ENCODE measurements at places on chromosomes 2 and 18. TPM values are rescaled to one million over a fixed set of nuclear protein-coding genes. Genes with fewer than 3 reads are reported as not detected.

Gene SYT4
- not detected for total RNA-seq

Gene NT5C1B
- not detected for total RNA-seq

Gene KLHL41
- 0.87 TPM for total RNA-seq

Gene BMPR2
- total RNA-seq = 103 TPM

Gene CHRNA1
- total RNA-seq = not detected

Gene ENOSF1
- total RNA-seq = 45.3 TPM

DNA sequence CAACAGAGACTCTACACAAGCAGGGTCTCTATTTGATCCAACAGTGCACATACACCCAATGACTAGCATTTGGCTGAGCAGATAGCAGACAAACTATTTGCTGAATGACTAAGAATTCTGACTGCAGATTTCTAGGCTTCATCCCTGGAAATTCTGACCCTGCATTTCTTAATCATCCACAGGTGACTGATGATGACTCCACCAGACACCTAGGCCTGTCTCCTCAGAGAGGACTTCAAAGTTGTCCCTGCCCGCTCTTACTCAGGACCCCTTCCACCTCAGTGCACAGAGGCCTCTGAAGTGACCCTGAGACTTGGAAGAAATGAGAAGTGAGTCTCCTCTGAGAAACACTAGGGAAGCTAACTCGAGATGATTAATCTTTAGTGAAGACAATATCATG, 51.3 kb downstream of the SEPTIN10 start:
- no peak for DNase-seq

- no peak for DNase-seq
Measured at GRCh38 chr2:138061961-138062360, 97.7 kb downstream of the HNMT start.

DNA sequence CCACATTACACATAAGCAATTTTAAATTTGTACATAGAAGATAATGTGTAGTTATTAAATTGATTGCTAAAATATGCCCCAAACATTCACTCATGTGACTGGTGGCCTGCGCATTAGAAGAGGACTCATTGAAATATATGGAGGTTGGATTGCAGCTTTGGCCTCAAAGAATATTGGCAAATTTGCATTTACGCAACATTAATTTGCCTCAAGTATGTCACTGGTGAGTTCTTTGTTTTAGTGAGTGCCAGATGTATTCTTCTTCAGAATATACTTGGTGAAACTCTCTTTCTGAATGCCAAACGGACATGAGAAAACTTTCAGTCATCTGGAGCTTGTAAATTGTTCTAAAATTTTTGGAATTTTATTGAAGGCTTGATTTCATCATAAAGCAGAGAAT, 5.9 kb upstream of the EFEMP1 start:
- DNase-seq = no peak

DNA sequence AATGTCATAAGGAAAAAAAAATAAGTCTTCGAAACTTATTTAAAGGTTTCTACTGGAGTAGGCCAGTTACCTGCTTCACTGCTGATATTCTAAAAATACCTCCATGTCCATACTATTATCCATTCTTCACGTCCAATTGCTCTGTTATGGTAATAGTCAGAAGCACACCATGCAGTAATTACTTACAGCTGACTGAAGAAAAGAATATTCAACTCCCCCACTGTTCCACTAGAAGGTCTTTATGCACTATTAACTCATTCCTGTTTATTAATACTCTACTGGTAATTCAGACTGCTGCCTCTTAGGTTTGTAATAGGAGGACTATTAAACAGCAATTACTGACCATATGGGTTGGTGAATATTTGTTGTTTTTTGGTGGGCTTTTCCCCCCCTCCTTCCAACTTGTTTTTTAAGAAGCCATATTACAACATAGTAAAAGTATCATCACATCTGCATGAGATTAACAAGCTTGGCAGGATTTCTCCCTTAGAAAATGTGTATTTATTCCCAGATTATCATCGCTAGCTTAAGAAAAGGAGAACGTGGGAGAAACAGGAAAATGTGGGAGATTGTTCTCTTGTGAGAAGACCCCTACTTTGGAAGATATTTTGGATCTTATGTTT, 806.4 kb upstream of the FANCL start:
- DNase-seq = no peak

- no peak for DNase-seq
Measured at GRCh38 chr2:48927355-48927754, 171.8 kb upstream of the LHCGR start.

DNA sequence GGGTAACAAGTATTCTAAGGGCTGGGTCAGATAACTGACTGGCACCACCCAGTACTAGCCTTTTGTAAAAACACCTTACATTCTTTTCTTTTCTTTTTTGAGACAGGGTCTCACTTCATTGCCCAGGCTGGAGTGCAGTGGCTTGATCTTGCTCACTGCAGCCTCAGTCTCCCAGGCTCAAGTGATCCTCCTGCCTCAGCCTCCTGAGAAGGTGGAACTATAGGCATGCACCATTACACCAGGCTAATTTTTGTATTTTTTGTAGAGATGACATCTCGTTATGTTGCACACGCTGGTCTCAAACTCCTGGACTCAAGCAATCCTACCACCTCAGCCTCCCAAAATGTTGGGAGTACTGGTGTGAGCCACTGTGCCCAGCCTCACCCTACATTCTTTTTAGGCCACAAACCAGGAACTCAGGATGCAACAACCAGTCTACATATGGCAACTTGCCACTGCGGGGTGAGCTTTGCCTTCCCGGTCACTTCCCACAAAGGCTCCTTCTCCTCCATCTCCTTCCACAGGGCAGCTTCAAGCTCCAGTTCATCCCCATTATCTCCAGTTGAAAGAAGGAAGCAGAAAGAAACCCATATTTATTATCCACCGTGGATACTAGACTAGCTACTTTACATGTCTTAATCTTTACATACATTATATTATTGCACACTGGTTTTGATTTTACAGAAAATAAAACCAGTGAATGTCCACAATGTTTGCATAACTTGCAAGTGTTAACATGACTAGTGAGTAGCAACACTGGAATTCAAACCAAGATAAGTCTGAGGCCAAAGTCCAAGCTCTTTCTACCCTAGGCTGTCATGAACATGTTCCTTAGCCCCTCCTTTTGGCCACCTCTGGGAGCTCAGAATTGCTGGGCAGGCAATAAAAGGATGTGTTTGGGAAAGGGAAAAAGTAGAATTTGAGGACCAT, 23.7 kb upstream of the AP1S3 start:
- DNase-seq = no peak

DNA sequence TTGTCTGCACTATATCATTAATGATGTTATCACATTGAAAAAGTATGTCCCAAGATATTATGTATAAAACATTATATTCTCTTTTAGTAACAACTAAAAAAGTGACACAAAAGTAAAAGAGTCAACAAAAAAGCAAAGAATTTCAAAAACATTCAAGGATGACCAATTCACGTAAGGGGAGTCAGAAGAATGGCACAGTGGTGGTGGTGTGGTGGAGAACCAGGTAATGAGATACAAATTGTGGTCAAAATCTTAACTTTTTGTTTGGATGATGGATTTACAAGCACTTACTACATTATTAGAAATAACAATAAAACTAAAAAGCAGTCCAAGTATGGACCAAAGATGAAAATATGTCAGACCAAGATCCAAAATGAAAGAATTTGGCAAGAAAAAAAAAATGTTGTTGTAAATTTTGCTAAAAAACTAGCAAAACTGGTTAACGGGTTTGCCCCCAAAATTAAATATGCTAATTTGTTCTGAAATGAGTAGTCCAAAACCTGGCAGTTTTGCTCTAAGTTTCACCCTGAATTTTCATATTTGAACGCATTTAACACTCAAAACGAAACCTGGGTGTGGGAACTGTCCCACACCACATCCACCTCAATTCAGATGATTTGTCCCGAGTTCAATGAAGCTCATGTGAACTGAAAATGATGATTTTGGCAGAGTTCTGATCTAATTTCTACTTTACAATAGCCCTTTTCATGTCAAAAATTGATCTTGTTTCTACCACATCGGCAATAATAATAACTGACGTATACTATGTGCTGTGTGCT, 135.8 kb downstream of the IKZF2 start:
- DNase-seq = no peak

GRCh38 chr18:61348230-61348629, 15.0 kb downstream of the CDH20 start:
- DNase-seq = no peak

DNA sequence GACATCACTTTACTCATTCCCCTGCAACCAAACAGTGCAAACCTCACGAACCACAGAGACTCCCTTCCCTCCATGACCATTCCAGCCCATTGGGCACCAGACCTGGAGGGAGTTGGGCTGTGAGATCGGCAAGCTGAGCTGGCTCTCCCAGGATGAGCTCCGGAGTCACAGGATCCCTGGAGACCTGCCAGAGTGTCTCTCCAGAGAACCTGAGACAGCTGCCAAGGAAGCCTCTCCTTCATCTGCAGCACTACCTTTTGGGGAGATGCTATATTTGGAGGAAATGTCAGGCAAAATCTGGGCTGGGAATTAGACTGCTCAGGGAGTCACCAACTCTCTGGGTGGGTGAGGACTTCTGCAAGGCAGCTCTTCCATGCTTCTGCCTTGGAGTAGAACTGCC, 417.4 kb downstream of the TNS1 start:
- no peak for DNase-seq

- DNase-seq = no peak
Measured at GRCh38 chr2:187873132-187873531, 318.9 kb upstream of the TFPI start.

DNA sequence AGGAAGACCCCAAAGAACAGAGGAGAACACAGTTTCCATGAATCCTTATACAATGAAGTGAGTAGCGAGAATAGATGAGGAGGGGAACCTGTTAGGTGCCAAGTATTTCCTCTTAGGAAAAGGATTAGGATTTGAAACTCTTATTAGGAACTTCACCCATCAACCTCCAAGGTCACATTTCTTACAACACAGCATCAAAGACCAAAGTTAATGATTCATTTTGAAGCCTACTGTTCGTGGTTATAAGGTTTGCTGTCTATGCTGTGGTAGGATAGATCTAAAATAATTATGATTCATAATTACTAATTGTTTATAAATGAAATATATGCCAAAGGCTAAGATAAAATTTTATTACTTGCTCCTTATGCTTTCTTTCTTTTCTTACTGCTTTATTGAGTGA, 6.1 kb downstream of the CFAP221 start:
- DNase-seq = no peak

- DNase-seq = no peak
Measured at GRCh38 chr2:99140056-99140859, 1.2 kb upstream of the C2orf15 start.

DNA sequence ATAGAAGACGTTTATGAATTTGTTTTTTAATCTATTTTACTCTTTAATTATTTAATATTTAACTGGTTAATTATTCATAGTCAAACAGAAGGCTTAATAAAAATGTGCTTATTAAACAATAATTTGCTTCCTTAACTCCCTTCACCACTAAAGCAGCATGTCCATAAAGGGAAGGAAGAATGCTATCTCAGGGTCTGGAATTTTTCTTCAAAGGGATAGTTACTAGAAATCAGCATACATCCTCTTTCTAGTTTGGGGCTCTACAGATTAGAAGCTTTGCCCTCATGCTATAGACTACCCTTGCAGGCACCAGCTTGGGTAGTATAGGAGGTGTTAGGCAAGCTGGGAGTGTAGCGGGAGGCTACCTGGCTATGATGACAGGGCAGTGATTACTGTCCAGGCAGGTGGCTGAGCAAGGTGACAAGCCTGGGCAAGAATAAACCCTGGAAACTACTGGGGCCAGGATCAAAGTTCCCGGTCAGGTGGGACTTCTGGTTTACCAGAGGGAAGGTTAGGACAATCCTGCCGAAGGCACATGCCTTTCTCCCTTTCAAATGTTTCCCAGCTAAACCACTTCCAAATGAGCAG, 276.0 kb upstream of the REV1 start:
- DNase-seq = no peak

GRCh38 chr18:39274535-39274934, 1708.9 kb upstream of the CELF4 start:
- no peak for DNase-seq

GRCh38 chr2:10533811-10534321, 85.7 kb upstream of the ODC1 start:
- DNase-seq = no peak

DNA sequence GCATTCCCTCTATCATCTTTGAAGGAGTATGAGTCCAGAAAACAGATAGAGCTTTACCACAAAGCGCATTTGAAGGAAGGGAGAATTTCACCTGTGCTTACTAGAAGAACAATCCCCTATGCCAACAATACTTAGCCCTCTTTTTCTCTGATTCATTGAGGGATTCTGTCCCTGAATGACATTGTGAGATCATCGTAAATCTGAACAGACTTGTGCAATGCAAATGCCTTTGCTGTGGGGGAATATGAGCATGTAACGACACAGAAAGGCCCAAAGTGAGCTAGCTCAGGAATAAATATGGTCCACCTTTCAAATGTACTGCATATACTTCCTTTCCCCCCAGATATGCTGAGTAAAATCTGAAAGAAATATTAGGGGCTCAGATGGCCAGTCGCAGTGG, 67.6 kb downstream of the SCN1A start:
- DNase-seq = no peak

DNA sequence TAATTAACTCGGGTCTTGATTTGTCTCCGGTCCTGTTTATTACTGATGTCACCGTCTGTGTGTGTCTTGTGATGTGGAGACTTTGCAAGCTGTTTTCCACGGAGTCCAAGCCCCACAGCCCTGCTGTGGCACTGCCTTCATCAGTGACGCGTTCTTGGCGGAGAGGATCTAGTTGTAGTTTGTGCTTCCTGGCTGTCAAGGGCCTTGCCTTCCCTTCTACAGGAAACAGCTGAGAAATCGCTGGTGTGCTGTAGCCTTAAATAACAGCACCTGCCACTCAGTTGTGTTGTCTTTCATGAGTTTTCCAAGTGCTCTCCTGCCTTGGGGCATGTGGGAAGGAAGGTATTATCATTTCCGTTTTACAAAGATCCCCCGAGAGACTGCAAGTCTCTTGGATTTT, 26.3 kb downstream of the CTIF start:
- no peak for DNase-seq

Measured in aorta (tissue), 5 donors.